ENCODE measurements at places on chromosomes 5 and 9. TPM values are rescaled to one million over a fixed set of nuclear protein-coding genes. Genes with fewer than 3 reads are reported as not detected.

The SLC25A48 gene
- total RNA-seq, result not detected

The DBH gene
- total RNA-seq, result not detected

The CORO2A gene
- total RNA-seq, result 0.64 TPM

The MAMDC4 gene
- total RNA-seq, result 3.4 TPM

The SPATA31C2 gene
- not detected for total RNA-seq

The GDNF gene
- 0.10 TPM for total RNA-seq

The CNTNAP3 gene
- 10.9 TPM for total RNA-seq

The TEX48 gene
- total RNA-seq, result not detected

The SPINK7 gene
- total RNA-seq, result not detected

The SLC22A4 gene
- total RNA-seq, result 25.0 TPM

The SMIM32 gene
- not detected for total RNA-seq

The KLF9 gene
- total RNA-seq, result 23.7 TPM

The OR1Q1 gene
- total RNA-seq, result not detected

The SUSD3 gene
- not detected for total RNA-seq

The C7 gene
- not detected for total RNA-seq

The CDH9 gene
- not detected for total RNA-seq

The PCDHGB2 gene
- 4.7 TPM for total RNA-seq

The KIF2A gene
- 65.4 TPM for total RNA-seq

The PCDHA1 gene
- 0.06 TPM for total RNA-seq

The SPATA31E1 gene
- total RNA-seq, result not detected

The ARHGEF28 gene
- total RNA-seq, result 83.0 TPM

The ZDHHC11 gene
- 0.70 TPM for total RNA-seq

The CERT1 gene
- total RNA-seq, result 20.1 TPM

The FTMT gene
- total RNA-seq, result not detected

The MED22 gene
- 21.9 TPM for total RNA-seq

The ABLIM3 gene
- total RNA-seq, result 57.9 TPM

The NPR2 gene
- total RNA-seq, result 16.6 TPM

The UNC5A gene
- 18.5 TPM for total RNA-seq
